ENCODE measurements at places on chromosomes 13 and 19. TPM values are rescaled to one million over a fixed set of nuclear protein-coding genes. Genes with fewer than 3 reads are reported as not detected.

The LHB gene
- not detected for total RNA-seq

The SLC17A7 gene
- total RNA-seq, result 1.8 TPM

- no peak for DNase-seq
Observed at GRCh38 chr13:41434831-41435520, 22.4 kb upstream of the RGCC start.

The FBN3 gene
- not detected for total RNA-seq

- DNase-seq, result no peak
Observed at GRCh38 chr19:11047866-11048265, 41.4 kb upstream of the LDLR start.

The MEIS3 gene
- total RNA-seq, result 3.8 TPM

- DNase-seq, result no peak
Observed at GRCh38 chr13:79522583-79522982, 41.6 kb downstream of the NDFIP2 start.

- no peak for DNase-seq
Observed at GRCh38 chr13:40164133-40164532, 502.3 kb downstream of the FOXO1 start.

DNA sequence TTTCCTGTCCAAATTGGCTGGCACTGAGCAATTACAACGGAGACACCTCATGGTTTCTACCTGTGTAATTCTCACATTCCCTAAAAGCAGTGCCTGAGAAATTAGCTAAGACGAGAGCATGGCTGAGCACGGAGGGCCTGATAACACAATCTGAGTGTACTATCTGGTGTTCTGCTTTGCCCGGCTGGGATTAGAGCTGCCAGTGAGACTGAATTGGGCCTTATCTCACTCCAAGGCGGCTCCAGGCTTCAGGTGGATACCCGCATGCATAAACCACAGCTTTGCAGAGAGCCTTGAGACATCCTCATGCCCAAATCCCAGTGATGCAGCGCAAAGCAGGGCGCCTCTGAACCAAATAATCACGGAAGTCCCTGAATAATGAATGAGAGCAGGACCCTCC is 172.3 kb downstream of the OXGR1 start:
- no peak for DNase-seq

The GARIN5A gene
- 2.2 TPM for total RNA-seq

The ZNF221 gene
- total RNA-seq, result 3.9 TPM

The ZNF420 gene
- 11.6 TPM for total RNA-seq

DNA sequence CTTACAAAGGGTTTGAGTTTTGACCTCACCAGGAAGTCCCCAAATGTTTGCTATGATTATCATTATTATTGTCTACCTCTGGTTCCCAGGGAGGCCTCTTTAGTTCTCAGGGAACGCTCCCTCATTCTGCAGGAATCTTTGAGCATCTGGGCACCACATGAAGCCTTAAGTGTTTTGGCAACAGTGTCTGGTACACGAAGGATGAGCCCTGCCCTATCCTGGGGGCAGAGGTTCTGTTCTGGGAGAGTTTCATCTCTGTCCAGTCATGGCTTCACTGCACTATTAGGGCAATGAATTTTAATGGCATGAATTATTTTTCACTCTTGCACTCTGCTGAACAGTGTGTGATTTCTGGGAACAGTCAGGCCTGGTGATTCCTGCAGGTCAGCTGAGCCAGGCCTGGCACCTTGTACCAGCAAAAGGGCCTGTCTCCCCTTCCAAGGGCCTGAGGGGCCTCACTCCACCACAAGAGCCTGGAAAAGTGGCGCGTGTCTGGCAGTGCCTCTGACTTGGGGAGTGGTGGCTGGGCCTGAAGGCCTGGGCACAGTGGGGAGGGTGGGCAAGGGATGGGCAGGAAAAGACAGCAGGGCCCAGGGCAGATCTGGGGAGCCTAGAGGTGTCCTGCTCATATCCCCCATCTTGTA is 4.6 kb downstream of the FAM187B start:
- no peak for DNase-seq

DNA sequence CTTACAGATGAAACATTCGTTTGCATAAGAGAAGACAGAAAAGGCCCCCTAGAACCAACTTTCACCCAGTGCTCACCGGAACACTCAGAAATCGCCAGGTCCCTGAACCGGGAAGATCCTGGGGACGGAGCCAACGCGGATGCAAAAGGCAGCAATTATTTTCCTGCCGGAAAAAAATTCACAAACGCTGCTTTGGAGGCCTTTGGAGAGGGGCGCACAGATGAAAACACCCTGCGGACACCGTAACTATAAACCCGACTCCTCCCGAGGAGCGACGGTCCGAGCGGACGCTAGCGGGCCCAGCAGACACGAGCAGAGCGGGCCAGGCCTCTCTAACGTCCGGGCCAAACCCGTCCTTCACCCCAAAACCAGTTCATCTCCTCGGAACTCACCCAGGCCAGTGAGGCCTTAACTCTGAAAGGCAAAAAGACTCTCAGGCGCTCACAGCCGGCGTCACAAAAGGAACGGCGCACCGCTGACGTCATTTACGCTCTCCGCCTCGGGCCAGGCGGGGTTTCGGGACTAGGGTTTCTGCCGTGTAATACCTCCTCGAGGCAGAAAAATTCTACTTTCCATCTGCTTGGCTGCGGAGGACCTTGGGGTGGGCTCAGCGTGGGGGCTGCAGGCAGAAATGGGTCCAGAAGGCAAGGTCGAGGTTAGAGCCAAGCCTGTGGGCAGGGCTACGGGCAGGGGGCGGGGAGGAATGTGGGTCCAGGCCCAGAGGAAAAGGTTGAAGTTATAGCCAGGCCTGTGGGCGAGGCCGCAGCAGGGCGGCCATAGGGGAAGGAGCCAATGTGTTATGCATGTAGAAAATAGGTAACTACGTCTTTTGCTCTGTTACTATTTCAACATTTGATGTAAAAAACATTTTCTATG is at the start of gene ZNF426:
Gene ZNF426 (minus strand): TSS at position 463 of the 876 bp plus-strand sequence. CDS start 2,413 bp downstream, outside the sequence.
- DNase-seq, result peak; percentile 93

- no peak for DNase-seq
Observed at GRCh38 chr13:111508902-111509509, 188.6 kb downstream of the TEX29 start.

DNA sequence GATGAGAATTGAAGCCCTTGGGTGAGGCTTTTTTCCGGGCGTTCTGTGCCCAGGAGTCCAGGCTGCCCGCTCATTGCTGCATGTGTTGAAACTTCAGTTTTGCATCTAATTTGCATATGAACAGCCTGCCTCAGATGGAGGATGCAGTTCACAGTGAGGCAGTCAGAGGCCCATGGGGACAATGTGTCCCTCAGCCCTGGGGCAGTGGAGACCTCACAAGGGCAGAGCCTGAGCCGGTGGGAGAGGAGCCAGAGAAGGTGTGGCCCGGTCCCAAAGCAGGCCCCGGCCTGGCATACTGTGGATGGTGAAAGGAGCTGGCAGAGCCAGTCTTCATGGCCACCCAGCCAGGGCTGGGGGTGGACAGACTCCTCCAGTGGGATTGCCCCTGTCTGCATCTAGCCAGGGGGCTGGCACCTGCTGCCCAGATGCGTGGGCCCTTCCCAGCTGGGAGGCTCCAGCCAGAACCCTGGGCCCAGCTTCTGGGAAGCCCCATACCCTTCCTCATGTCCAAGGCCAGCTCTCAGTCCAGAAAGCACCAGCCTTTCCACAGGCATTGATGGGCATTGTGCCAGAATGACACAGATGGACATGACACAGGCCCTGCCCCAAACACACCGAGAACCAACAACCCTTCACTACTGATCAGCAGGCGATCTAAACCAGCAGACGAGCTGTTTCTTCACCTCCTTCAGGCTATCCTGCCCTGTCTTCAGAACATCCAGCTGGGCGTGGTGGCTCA is 32.9 kb upstream of the KCTD15 start:
- DNase-seq, result no peak

The TBXA2R gene
- total RNA-seq, result 4.1 TPM

The NCAN gene
- total RNA-seq, result not detected

DNA sequence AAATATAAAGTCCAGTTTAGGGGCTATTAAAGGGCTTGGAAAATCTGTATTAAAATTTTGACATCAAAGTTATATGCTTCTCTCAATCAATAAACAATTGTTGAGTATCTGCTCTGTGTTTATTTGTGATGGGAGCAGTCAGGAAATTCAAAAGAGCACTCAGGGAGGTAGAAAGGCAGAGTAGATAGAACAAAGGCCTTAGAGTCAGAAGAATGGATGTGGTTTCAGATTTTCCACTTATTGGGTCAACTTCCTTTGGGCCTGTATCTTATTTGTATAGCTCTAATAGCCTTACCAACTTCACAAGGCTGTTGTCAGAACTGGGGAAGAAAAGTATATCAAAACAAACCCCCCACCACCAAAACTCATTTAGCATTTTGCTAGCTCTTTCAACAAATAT is 302.6 kb downstream of the SPRY2 start:
- no peak for DNase-seq

The KLK12 gene
- not detected for total RNA-seq

DNA sequence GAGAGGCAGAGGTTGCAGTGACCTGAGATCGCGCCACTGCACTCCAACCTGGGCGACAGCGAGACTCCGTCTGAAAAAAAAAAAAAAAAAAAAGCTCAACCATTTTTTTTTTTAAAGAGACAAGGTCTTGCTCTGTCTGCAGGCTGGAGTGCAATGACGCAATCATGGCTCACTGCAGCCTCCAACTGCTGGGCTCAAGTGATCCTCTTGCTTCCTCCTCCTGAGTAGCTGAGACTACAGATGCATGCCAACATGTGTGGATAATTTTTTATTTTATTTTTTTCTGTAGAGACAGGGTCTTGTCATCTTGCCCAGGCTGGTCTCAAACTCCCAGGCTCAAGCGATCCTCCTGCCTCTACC is 10.3 kb downstream of the EHD2 start:
- DNase-seq, result no peak

DNA sequence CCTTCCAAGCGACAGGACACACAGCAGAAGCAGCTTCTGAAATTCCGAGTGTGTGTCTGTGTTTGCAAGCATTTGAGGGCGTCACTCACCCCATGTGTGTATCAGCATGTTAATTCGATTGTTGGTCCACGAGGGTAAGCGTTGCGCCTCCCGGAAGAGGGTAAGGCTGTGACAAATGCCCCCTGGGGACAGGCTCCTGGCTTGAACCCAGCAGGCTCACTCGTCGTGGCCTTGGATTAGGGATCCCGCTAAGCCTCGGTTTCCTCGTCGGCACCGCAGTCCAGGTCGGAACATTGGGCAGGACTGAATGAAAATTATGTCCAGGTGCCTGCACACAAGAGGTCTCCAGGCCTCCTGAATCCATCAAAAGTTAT is 606 bp upstream of the STXBP2 start:
- no peak for DNase-seq

DNA sequence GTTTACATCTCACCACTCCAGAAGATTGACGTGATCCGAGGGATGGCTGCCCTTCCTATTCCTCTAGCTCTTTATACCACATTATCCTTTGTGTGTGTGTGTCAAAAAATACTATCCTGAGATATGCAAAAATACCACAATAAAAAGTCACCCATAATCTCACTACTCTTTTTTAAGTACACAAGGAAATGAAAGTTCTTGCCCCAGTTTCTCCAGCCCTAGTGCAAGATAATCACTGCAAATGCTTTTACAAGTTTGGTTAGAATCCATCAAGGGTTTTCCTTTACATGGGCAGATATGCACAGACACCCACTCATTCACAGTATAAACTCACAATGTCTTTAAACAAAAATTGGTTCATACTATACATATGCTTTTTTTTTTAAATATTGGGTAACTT is 89.3 kb downstream of the DIAPH3 start:
- no peak for DNase-seq

- DNase-seq, result peak; percentile 53
Observed at GRCh38 chr19:13985771-13986347, 20.3 kb downstream of the RFX1 start.

DNA sequence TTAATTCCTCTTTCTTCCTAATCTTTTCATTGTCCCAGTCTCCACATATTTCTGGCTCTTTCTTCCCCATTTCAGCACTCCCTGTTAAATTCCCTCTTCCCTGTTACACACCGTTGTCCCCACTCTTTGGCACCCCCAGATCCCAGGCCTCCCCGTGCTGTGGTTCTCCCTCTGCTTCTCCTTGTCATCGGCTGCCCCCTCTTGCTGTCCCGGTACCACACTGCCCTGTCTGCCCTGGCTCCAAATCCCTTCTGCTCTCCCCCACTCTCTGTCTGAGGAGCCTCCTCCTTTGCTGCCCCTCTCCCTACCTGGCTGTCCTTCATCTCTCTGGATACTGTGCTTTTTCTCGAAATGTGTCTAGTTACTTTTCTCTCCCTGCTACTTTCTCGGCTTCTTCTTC is 983 bp downstream of the ZNF415 start:
- no peak for DNase-seq

DNA sequence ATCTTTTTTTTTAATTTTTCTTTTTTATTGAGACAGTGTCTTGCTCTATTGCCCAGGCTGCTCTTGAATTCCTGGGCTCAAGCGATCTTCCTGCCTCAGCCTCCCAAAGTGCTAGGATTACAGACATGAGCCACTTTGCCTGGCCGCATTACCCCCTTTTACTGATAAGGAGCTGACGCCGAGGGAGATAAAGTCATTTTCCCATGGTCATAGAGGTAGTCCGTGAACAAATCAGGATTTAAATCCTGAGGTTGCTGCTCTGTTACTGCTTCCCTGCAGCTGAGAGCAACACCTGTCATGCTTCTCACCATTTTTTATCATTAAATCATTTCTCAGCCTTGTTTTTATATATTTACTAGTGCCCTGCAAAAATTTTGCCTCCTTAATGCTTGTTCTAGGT is 7.4 kb downstream of the CYSLTR2 start:
- DNase-seq, result no peak

- no peak for DNase-seq
Observed at GRCh38 chr13:20370815-20371421, 138.8 kb upstream of the GJB6 start.

DNA sequence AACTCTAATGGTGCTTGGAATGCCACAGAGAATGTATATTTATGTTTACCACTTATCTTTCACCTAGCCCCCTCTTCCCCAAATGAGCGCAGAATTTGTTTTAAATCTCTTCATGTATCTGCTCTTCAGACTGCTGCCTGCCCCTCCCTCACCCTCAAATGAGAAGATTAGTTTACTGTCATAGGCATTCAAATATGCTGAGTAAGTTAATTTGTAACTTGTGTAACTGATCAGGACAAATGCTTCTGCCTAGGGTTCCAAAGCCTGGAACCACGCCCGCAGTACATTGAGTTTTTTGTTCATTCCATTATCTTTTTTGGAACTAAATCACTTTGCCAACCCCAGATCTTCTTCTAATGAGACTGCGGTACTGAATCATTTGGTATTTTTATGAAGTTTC is 74.5 kb downstream of the ATP8A2 start:
- DNase-seq, result no peak

DNA sequence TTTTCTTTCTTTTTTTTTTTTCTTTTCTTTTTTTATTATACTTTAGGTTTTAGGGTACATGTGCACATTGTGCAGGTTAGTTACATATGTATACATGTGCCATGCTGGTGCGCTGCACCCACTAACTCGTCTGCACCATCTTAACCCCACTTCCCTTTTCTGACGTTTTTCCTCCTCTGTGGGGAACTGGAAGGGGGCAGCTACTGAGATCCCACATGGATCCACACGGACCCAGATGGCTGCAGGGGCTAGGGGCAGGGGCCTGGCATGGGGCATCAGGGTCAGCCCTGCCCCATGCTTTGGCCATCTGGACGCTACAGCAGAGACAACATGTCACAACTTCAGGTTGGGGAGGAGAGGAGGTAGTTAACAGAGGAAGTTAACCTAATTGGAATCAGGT is 54.3 kb downstream of the RUBCNL start:
- no peak for DNase-seq
